ENCODE measurements at places on chromosomes 7 and 10. TPM values are rescaled to one million over a fixed set of nuclear protein-coding genes. Genes with fewer than 3 reads are reported as not detected.

DNA sequence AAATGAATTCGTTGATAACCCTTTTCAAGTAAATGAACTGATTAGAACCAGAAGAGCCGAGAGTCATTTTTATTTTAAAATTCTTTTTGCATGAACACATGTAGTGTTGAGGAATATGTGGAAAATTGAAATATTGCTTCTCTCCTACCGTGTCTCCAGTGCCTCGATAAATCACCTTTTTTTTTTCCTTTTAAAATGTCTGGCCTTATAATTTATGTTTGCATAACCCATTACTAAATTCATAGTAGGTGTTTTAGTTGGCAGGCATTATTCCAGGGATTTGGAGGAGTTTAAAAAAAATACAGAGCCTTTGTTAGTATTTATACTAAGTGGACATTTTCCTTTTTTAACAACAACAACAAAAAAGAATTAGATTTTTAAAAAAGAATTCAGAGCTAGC lies 115.6 kb downstream of the CUX1 start:
- peaks cover 56% of the 10 kb centered on the region for H3K4me1 ChIP-seq
- no peak overlapping the region for H3K27ac ChIP-seq
- H3K27me3 ChIP-seq = no peaks in the 10 kb centered on the region

GRCh38 chr10:3525832-3526449 lies 259.1 kb downstream of the KLF6 start:
- H3K4me3 ChIP-seq = no peak overlapping the region
- no peaks in the 10 kb centered on the region for H3K36me3 ChIP-seq
- DNase-seq = no peak

- no peaks in the 10 kb centered on the region for H3K36me3 ChIP-seq
- no peaks in the 10 kb centered on the region for H3K4me1 ChIP-seq
- peak; percentile 12 for DNase-seq
- H3K27me3 ChIP-seq = no peaks in the 10 kb centered on the region
- H3K4me3 ChIP-seq = no peak overlapping the region
Measured at GRCh38 chr7:86598311-86598710, 45.4 kb upstream of the GRM3 start.

- peak overlapping the region; percentile 44 for H3K27ac ChIP-seq
- no peaks in the 10 kb centered on the region for H3K4me1 ChIP-seq
- no peak for DNase-seq
- peaks cover 50% of the 10 kb centered on the region for H3K36me3 ChIP-seq
- no peaks in the 10 kb centered on the region for H3K27me3 ChIP-seq
- no peak overlapping the region for H3K4me3 ChIP-seq
Measured at GRCh38 chr10:131973160-131973951, 8.4 kb downstream of the BNIP3 start.

DNA sequence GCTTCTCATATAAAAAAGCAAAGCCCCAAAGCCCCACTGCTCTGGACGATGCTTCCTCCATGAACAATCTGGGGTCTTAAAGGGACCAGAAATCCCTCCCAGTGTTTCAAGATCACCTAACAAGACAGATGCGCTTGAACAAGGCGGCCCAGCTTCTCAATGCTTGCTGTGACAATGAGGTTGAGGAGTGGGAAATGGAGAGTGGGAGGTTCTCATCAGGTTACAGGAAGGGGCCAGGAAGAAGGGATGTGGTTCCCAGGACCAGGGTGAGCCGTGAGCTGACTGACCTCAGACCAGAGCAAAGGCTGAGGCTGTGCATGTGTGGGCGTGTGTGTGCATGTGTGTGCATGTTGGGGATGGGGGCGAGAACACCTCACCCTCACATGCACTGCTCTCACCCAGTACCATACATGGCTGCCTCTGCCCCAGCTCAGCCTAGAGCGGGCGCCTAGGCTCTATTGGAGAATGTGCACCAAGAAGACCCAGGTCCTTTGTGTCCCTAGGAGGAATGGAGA lies 220.8 kb upstream of the GPR26 start:
- H3K36me3 ChIP-seq = no peaks in the 10 kb centered on the region
- H3K27ac ChIP-seq = no peak overlapping the region
- no peaks in the 10 kb centered on the region for H3K4me1 ChIP-seq
- no peak overlapping the region for H3K4me3 ChIP-seq

ZNF680 gene
- total RNA-seq = 41.1 TPM

Measured in stomach (tissue), 19 donors.